ENCODE measurements at places on chromosomes 7 and 10.

DNA sequence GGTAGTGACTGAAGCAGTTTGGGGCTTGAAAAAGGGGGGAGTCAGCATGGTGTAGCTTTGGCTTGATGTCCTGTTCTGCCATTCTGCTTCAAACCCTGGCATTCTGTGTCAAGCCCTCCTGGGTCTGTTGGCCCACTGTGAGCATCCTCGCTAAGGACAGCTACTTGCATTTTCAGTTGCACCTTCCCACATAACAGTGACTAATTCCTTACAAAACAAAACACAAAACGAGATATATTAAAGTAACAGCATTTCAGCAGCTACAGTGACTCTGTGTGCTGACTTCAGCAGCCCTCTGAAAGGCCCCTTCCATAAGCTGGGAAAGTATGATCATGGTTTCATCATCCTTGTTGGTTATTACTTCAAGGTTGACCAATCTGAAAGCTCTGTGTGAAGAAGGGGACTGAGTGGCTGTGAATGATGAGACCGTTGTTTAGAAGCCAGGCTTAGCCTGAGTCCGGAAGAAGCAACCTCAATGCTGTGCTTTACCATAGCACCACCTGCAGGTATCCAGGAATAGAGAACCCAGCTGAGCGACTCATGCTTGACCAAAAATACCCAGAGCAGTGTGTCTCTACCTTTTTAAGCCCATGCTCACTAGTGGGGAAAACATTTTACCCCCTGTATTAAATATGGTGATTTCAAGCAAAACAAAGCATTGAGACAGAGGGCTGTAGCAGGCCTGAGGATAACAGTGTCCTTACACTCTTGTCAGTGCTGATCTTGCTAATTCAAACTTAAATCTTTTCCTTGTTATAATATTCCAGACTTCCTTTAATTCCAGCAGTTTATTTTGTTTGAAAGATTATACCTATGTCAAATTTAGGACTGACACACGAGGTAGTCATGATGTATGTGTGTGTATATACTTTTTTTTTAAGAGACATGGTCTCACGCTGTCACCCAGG, 42.6 kb upstream of the CC2D2B start:
- DNase-seq, result peak; percentile 53

DNA sequence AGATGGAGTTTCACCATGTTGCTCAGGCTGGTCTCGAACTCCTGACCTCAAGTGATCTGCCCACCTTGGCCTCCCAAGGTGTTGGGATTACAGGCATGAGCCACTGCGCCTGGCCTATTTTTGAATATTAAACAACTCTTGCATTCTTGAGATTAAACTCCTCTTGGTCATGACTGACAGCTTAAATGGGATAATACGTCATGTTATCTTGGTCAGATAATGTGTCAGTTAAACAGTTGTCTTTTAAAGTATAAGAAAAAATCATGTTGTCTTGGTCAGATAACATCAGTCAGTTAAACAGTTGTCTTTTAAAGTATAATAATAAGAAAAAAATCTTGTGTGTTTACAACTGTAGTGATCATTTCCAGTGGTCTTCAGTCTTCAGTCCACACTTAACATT, 73.6 kb upstream of the SYPL1 start:
- DNase-seq, result no peak

DNA sequence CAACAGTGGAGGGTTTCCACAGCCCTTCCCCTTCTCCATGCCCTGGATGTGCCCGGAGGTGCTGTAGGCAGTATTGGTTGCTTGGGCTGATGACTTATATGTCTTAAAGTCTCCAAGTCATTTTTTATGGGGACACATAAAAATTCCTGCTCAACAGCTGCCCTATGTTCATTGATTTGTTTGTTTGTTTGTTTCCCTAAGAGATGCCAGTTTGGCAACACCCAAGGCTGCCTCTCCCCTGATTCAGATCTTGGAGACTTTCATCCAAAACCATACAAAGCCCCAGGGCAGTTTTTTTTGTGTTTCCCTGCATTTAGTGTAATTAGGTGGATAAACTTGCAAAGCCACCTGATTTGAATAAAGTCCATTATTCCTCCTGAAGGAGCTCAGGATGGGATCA, 115.3 kb downstream of the PLPP4 start:
- DNase-seq, result no peak

GRCh38 chr7:50190776-50191175, 97.7 kb upstream of the ZPBP start:
- no peak for DNase-seq

DNA sequence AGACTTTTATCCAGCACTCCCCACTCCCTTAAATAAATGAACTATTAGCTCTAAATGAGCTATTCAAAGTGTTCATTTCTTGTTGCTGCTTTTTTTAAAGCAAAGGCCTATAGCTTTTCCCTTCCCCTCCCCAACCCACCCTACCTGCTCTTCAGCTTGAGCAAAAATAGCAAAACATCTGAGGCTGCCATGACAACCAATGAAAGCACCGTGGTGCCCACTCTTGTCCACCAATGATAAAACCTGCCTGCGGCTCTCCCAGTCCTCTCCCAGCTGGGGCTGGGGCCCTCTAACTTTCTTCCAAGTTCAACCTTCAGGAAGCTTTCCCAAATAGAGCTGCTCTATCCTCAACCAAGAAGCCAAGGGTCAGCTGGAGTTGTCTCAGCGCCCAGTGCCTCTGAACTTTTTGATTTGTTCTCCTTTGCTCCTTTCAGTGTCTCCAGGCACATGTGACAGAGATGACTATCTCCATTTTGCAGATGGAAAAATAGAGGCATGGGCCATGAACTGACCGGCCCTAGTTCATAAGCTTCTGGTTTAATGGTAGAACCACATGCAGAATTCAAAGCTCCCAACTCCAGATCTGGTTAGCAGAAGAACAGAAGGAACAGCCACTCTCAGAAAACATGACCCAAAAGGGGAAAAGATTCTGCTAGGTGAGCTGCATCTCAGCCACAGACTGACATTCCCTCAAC, 47.7 kb downstream of the PIK3AP1 start:
- no peak for DNase-seq

- DNase-seq, result no peak
Observed at GRCh38 chr7:128738570-128739047, 550 bp upstream of the CALU start.

DNA sequence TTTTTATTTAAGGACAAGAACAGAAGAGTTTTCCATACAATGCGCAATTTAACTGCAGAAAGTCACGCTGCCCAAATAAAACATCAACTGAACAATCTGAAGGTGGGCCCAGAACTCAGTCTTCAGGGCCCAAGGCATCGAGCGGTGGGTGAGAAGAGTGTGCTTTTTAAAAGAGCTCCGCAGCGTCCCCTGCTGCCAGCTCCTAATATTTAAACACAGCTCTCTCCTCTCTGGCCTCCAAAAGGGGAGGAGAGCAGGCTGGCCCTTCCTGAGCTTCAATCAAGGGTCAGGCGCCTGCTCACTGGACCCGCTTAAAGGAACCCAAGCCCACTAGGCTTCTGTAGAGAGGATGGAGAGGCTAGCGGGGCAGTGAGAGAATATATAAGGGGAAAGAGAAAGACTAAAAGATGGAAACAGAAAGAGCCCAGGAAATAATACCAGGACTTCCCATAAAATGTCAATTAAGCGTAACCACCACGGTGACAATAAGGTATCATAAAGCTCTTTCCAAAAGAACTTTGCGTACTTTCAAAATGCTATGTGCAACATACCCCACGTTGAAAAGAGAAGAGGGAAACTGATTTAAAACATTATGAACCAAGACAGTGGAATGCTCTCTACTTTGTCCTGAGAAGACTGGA, 2.8 kb downstream of the FAM53B start:
- DNase-seq, result no peak

DNA sequence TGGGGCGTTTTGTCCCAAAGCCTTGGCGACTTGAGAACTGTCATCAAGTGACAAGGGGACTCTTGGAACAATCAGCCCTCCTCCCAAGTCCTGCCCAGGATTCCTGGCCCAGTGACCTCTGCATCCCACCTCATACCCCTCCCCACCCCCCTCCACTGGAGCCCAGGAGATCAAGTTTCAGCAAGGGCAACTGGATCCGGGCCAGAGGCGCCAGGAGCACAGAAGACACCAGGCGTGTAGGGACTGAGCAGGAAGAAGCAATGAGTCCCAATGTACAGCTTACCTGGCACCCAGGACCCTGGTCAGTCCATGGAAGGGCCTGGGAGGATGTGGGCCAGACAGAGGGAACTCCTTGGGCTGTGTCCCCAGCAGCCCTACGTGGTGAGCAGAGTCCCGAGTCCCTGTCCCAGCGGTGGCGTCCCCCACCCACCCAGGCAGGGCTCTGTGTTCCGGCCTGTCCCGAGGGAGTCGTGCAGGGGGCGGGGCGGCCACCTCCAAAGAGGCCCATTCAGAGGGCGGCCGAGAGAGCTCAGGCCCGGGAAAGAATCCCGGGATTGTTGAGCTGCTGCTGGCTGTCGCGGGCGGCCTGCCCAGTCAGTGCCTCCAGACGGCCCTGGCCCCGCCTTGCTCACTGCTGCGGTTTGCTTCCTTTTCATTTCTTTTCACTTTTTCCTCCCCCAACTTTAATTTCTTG, 254.1 kb downstream of the TNS3 start:
- DNase-seq, result no peak

- DNase-seq, result no peak
Observed at GRCh38 chr7:155381852-155382801, 75.8 kb upstream of the EN2 start.

DNA sequence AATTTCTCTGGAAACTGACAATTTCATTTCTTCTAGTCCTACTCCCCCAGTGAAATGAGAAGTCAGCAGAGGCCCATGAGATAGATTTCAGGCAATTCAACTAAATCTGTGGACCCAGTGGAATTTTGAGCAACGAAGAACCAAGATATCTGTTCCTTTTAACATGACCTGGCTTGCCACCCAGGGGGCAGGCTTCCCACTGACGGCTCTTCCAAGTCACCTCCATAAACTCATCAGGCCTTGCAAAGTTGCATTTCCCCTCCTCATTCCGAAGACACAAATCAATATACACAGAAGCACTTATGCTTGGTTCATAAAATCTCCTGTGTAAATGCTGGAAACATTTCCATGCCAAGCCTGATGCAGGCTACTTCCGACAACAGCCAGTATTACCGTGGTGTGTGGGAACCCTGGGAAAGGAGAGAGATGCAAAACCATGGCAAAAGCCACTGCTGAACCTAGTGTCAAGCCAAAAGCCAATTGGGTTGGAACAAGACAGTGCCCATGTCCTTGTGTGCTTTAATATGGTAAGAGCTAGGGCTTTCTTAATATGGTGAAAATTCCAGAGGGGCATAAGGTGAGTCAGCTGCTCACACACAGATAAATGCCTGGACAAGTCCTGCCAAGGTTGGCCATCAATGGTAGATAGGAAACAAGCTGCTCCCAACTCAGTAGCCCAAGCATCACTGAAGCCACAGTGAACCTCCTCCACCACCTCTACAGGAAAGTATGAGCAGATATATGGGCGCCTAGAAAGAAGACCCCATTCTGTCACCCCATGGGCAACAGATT, 1.6 kb downstream of the FRMD4A start:
- no peak for DNase-seq

GRCh38 chr7:136030867-136031318, 53.7 kb upstream of the MTPN start:
- DNase-seq, result no peak

- no peak for DNase-seq
Observed at GRCh38 chr7:22364900-22365299, 7.9 kb upstream of the RAPGEF5 start.

GRCh38 chr10:49299816-49300139, 808 bp downstream of the C10orf71 start:
- no peak for DNase-seq

DNA sequence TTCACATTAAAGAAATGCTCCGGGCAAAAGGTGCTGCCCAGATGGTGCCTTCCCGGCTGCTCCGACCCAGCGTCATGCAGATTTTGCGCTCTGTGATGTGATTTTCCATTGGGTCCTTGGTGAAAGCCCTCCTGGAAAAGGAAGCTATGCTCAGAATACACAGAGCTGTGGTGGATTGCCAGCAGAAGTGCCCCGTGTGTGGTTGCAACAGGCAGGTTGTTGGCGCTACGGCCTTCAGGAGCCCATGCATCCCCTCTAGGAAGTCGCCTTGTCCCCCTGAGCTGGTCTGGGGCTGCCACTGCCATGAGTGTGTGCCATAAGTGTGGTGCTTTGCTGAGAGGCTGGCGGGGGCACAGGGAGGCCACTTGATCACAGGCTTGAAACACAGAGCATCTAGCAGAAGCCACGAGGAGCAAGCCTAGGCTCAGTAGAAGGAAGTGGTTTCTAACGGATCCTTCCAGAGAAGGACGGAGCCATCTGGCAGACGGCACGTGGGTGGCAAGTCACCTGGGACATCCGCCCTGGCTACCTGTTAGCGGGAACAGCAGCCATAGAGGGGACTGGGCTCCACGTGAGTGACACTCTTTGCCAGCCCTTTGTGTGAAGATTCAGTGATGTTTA, 210.9 kb downstream of the CUX1 start:
- DNase-seq, result no peak

DNA sequence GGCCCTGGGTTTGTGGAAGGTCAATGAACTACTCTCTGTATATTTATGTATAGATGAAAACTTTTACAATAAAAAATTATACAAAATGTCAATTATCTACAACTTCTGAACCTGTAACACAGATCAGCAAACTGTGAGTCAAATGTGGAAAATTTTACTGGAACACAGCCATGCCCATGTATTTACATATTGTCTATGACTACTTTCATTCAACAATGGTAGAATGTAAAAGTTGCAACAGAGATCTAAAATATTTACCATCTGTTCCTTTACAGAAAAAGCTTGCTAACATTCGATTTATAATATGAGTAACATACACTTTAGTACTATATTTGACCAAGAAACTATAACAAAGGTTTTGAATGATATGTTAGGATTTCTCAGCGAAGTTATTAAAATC, 481.6 kb downstream of the PARD3 start:
- no peak for DNase-seq

GRCh38 chr7:46059308-46060020, 138.4 kb upstream of the IGFBP3 start:
- no peak for DNase-seq

- no peak for DNase-seq
Observed at GRCh38 chr7:148527717-148528168, 62.8 kb upstream of the C7orf33 start.

DNA sequence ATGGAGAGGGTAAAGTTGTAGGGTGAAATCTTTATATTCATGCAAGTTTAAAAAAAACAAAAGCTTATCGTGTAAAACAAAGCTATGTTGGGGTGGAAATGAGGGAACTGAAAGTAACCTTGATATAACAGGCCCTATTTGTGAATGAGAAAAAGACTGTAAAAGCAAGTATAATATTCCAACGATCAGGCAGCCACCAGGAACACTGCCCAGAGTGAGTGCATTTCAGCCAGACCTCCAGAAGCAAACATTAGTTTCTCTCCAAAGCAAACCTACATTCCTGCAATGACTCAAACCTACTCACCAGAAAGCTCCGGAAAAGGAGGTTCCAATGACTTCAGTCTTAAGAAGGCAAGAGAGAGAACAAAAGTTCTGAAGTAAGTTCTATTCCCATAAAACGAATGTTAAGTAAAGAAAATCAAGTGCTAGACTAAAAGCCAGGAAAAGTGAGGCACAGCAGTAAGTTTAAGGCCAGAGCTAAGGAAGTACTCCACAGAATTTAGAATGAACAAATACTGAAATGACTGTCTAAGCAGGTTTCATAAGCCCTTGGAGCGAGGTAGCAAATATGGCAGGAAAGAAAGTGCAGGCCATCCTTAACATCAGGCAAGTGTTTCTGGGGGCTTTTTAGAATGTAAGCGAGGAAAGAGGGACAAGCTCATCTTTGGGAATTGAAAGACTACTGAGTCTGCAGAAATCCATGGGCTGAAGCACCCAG, 493.1 kb downstream of the XPNPEP1 start:
- DNase-seq, result peak; percentile 76

GRCh38 chr10:16717622-16718395, 99.4 kb downstream of the RSU1 start:
- peak; percentile 60 for DNase-seq

- no peak for DNase-seq
Observed at GRCh38 chr7:124843336-124843735, 77.7 kb upstream of the GPR37 start.

Data from GM04503 (cell line).